ENCODE measurements at places on chromosomes 6 and 20. TPM values are rescaled to one million over a fixed set of nuclear protein-coding genes. Genes with fewer than 3 reads are reported as not detected.

Gene CPNE5
- 26.5 TPM for total RNA-seq

Gene LY6G6F
- total RNA-seq = not detected

Gene SOX18
- total RNA-seq = 30.5 TPM

Gene C6orf163
- 1.6 TPM for total RNA-seq

DNA sequence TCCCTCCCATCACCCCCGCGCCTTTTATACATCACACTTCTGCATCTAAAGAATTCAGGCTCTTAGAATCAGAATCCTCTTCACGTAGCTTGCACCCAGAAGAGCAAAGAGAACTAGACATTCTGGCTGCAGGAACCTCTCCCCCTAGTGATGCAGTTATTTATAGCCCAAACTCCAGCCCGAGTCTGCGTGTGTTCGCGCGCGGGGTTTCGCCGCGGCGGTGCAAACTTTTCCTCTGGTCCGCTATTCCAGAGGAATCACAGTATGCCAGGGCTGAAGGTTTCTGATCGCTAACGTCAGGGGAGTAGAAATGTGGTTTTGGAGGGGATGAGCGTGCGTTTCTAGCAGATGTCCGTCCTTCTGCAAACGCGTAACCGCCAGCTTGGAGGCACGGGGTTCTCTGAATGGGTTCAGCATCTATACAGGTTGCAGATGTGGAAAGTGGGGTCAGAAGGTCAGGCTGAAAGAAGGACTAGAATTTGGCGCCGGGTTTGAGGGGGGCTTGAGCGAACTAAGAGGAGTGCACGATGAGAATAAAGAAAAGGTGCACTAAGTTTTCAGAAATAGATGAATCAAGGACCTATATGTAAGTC is 1.8 kb downstream of the EPHA7 start:
- no peak for DNase-seq

DNA sequence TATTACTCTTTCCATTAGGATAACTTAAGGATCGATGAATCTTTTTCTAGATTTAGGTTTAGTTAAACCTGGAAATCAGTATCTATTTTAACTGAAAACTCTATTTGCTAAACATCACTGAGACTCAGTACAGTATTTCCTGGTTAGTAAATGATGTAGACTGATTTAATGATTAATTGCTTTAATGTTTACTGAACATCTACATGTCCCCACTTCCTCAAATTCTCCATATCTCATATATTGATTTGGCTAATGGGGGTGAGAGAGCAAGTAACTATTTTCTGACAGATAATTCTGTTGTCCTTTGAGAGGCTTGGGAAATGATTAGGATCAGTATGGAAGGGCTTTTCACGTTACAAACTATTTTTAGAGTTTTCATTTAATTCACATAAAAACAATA is 10.3 kb downstream of the MKKS start:
- DNase-seq = no peak

- DNase-seq = no peak
Observed at GRCh38 chr6:16380220-16380809, 141.9 kb downstream of the GMPR start.

DNA sequence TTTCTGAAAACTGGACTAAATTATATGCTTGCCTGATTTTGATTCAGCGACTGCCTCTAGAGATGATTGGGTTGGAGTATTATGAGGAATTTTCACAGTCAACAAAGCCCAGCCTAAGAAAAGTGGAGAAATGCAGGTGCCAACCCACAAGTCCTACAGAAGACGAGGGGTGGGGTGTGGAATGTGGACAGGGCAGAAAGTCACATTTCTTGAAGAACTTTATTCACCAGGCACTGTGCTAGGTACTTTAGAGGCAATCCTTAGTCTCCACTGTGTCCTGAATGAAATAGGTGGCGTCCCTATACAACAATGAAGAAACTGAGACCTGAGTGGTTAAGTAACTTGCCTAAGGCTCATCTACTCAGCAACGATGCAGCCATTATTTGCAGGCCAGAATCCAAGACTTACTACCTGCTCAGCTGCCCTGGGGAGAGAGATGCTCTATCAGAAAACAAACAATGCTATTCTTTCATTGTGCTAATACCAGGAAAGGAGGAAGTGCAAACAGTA is 106.3 kb downstream of the RNF144B start:
- no peak for DNase-seq

DNA sequence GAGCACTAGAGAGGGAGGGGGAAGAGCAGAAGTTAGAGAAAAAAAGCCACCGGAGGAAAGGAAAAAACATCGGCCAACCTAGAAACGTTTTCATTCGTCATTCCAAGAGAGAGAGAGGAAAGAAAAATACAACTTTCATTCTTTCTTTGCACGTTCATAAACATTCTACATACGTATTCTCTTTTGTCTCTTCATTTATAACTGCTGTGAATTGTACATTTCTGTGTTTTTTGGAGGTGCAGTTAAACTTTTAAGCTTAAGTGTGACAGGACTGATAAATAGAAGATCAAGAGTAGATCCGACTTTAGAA is 2.0 kb downstream of the ID4 start:
- no peak for DNase-seq

DNA sequence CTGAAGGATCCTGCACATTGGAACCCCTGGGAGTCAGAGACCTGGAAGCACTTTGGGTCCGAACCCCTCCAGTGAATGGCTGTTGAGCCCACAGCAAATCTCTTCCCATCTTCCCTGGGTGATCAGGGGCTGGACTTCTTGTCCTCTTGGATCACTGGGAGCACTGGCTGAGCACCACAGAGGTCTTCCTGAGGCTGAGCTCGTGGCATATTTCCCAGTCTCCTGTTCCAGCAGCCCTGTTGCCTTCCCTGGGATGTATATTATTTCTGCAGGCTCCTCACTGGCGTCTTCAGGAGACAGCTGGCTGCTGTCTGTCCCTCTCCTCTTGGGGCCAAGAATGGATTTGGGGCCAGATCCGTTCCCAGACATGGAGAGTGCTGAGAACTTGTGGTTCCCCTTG is 43.4 kb downstream of the PTK7 start:
- DNase-seq = no peak

DNA sequence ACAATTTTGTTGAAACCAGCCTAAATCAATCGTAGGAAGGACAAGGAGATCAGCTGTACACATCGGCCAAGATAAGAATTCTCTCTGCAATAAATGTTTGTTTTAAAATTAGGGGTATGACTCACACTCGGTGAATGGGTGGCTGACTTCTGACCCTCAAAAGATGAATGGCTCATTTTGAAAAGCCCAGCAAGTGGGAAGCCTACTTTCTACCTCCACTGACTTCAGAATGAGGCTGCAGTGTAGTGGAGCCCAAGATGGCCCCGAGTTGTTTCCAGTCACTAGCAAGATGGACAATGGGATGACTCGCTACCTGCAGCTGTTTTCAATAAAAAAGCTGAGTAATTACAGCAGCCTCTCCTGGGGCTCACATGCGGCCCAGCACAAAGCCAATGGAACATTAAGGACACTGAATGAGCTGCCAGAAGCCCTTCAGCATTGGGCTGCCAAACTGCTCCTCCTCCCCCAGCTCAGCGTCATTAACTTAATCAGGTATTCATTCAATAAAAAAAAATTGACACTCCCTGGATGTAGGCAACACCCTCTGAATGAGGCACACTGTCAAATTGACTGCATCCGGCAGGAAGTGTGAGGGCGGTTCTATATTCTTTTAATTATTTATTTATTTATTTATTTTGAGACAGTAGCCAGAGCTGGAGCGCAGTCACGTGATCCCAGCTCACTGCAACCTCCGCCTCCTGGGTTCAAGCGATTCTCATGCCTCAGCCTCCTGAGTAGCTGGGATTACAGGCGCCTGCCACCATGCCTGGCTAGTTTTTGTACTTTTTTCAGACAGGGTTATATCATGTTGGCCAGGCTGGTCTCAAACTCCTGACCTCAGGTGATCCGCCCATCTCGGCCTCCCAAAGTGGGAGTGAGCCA is 107.3 kb downstream of the GMPR start:
- DNase-seq = no peak

GRCh38 chr6:96836631-96837080 is 621 bp downstream of the GPR63 start:
- DNase-seq = no peak
